ENCODE measurements at places on chromosomes 5 and 9.

- DNase-seq = no peak
These were observed 69.6 kb downstream of the EPB41L4B start for GRCh38 chr9:109251080-109251775.

DNA sequence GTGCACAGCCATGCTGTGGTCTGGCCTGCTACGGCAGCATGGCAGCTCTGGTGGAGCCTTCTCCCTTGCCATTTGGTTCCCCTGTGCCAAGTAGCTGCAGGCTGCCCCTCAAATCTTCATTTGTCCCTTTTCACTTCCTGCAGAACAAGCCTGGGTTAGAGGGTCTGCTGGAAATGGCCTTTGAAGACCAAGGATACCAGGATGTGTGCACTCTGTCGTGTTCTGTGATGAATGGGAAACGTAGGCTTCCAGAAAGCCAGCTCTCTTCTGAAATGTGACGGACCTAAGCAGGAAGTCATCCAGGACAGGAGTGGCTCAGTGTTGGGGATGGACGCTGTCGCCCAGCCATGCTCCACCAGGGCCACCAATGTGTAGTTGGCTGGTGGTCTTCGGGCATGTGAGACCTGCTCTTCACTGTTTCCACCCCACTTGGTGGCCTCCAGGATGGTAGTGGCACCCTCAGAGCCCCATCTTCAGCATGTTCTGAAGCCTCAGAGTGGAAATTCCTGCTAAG is 3.4 kb upstream of the POMT1 start:
- DNase-seq = no peak

- DNase-seq = no peak
These were observed 127.7 kb upstream of the PRLR start for GRCh38 chr5:35357973-35358372.

DNA sequence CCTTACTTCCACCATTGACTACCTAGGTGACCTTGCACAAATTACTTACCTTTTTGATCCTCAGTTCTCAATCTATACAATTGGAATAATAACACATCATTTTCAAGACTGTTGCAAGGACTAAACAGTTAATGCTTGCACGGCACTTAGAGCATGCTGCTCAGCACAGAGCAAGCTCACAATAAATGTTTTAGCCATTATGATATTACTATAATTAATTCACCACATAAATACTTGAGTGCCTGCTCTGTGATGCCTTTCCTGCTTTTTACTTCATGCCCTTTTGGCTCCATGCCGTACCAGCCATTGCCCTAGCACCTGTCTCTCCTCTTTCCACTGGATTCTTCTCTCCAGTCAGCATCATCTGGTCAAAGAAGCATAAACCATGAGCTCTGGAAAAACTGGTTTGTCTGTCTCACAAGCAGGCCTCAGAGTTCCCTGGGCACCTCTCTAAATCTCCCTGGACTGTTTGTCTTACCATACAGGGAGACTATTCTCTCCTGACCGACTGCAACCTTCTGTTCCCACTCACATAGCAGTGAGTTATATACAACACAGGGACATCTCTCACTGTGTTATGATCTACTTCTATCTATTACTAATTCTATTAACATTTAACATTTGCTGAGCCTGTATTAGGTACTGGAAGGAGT is 260.4 kb upstream of the ADRA1B start:
- no peak for DNase-seq

DNA sequence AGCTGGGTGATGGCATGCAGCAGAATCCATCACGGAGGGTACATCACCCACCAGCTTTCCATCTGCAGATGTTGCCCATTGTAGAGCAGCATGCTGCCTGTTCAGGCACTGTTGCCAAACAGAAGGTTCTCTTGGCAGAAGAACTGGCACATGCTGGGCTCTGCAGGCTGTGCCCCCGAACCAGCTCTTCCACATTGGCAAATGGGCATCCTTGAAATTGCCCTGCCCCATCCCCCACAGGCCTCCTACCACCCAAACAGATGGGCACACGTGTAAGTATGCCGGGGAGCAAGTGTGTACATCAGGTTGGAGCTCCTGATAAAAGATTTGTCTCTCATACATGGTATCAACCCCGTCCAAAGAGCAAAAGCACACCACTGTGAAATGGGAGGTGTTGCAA is 220.3 kb upstream of the TAS2R1 start:
- no peak for DNase-seq

DNA sequence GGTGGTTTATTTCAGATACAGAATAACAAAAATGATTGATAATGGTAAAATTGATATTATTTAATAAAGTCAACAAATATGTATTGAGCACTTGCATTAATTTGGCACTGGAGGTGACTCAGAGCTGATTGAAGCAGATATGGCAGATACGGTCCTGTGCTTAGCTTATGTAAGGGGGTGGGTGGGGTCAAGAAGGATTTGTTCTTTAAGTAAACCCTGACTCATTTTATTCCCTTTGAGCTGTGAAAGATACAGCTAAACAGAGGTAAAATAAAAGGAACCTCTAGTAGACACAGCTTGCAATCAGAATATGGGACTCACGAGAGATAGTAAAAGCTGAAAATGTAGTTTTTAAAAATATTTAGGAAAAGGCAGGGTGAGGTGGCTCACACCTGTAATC is 201.3 kb upstream of the CLINT1 start:
- no peak for DNase-seq

DNA sequence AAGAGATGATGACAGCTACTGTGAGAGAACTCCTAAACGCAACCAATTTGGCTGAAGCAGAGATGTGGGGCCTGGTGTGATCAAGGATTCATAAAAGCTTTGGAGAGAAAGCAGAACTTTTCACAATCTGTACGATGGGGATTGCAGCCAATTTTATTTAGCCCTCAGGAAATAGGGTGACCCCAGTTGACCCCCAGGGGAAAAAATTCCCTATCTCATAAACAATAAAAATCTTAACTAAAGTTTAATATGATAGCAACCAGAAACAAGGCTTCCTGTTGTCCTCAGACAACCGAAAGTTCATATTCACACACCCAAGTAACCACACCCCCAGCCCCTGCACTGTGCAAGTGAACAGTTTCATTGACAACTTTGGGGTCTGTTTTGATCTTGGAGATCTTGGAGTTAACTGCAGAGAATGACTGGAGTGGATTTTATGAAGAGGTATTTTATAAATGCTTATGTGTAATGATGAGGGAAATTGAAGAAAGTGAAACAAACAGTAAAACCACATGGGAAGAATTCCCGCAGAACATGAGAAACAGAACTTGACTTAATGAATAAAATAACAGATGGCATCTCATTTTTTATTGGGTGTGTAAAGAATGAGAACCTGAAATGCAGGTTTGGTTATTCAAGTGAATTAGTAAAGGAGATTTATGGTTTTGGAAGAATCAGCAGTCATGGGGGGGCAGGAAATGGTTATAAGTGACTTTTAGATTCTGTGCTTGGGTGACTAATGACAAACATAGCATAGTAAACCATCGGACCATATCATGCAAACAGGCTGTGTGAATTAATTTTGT is 94.5 kb downstream of the PDE4D start:
- no peak for DNase-seq

GRCh38 chr9:130897848-130898551 is 1.4 kb upstream of the QRFP start:
- no peak for DNase-seq

DNA sequence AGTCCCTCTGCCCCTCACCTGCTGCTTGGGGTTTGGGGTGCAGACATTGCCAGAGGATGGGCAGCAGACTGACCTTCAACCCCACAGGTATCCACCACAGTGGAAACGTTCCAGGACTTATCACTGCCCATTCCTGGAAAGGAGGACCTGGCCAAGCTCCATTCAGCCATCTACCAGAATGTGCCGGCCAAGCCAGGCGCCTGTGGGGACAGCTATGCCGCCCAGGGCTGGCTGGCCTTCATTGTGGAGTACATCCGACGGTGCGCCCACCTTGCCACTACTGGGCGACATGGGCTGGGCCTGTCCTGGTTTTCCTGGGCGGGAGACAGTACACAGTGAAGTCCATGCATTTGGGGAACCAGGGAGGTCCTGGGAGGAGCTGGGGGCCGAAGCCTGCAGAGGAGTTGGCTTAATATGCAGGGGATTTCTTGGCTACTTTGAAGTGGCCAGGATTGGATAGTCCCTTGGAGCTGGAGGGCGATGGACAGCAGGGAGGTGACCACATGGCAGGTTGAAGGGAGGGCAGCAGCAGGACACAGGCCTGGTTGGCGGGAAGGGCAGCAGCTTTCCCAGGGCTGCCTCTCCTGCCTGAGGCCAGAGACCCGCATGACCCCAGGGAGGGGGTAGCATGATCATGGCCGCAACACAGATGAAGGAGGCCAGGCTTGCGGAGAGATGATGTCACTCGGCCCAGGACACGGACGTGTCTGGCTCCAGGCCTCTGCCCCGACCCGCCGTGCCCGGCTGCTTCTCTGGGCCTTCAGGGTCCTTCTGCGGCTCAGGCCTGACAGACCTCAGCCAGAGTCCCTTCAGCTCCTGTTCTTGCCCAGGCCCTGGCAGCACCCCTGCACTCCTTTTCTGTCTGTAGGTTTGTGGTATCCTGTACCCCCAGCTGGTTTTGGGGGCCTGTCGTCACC is 34.6 kb downstream of the USP20 start:
- DNase-seq = no peak

- DNase-seq = no peak
These were observed 231.4 kb downstream of the MARCHF11 start for GRCh38 chr5:15948190-15948589.

DNA sequence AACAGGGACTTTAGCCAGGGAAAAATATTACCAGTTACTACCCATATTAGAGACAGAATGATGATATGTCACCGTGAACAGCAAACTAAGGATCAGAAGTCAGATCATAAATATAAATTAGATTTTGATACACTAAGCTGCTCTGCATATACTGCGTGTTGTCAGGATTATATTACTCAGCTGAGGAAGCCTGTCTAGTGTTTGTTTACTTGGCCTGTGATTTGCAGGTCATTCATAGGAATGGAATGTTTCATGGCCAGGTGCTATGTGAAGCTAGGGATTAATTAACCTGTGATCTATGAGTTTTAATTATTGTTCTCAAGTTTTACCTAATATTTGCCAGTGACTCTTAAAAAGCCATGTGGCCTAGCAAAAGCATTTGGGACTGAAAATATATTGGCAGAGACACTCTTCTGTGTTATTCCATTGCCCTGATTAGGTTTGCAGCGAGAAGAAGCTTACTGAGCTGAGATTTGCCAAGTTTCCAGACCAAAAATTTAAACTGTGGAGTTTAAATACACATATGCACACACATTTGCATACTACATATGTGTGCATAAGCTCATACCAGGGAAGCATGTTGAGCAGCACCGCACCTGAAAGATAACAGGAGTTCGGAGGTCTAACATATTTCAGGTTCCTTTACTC is 496.3 kb upstream of the GRIA1 start:
- no peak for DNase-seq
